ENCODE measurements at places on chromosomes 5 and 9.

- DNase-seq = no peak
Measured at GRCh38 chr5:154923441-154924430, 14.3 kb downstream of the GEMIN5 start.

DNA sequence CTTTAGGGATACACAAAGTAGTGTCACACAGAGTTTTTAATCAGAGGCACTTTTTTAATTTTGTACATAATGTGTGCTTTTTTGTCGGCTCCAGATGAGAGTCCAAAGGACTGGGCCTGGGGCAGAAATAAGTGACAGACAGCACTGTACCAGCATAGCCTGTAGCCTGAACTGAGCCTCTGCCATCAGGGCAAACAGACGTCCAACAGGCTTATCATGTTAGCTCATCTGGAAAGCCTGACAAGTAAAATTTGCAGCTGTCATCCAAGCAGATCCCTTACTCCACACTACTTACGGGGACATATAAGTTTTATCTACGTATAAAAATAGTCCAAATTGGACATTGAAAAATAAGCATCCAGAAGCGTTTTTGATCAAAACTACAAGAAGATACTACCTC is 233.1 kb upstream of the GAS1 start:
- DNase-seq = no peak

DNA sequence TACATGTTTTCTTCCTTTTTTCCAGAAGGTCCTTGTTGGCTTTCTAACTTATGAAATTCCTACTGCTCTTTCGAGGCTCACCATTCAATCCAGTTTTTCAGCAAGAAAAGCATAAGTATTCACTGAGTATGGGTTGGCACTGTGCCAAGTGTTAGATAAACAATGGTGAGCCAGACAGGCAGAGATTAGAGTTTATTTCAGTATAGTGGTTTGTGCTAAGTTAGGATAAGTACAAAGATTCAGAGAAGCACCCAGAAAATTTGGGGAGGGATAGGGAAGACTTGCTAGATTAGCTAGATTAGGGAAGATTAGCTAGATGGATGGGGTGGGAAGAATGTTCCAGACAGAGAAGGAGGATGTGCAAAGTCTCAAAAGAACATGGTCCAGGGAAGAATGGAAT is 122.9 kb downstream of the OXCT1 start:
- no peak for DNase-seq

- DNase-seq = no peak
Measured at GRCh38 chr9:78023003-78023741, 8.4 kb downstream of the GNAQ start.

DNA sequence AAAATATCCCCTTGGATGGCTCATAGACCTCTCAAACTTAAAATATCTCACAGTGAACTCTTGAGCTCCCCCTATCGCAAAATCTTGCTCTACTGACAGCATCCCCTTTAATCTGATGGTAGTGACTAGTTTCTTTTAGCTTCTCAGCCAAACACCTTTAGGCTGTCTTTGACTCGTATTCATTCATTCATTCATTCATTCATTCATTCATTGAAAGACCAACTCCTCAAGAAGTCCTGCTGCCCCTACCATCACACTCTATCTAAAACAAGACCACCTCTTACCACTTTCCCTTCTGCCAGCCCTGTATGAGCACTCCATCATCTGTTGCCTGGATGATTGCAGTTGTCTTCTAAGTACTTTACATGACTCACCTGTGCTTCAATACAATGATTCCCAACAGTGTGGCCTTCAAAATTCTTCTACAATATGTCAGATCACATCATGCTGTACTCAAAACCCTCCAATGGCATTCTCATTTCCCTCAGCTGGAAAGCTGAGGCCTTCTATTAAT is 46.8 kb downstream of the ITGA2 start:
- DNase-seq = no peak

- DNase-seq = no peak
Measured at GRCh38 chr5:172412724-172413286, 41.5 kb downstream of the SH3PXD2B start.

DNA sequence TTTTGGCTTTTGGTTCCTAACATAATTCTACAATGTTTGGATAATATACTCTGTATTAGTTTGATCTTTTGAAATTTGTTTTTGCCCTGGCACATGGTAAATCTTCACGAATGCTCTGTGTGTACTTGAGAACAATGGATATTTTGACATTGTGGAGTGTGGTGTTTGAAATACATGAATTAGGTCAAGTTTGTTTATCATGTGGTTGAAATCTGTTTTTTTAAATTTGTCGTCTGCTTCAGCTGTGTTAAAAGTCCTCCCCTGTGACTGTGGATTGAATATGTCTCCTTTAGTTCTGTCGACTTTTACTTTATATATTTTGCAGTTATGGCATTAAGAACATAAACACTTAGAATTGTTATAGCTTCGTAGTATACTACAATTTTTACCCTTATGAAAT is 60.3 kb downstream of the DUSP1 start:
- DNase-seq = no peak

DNA sequence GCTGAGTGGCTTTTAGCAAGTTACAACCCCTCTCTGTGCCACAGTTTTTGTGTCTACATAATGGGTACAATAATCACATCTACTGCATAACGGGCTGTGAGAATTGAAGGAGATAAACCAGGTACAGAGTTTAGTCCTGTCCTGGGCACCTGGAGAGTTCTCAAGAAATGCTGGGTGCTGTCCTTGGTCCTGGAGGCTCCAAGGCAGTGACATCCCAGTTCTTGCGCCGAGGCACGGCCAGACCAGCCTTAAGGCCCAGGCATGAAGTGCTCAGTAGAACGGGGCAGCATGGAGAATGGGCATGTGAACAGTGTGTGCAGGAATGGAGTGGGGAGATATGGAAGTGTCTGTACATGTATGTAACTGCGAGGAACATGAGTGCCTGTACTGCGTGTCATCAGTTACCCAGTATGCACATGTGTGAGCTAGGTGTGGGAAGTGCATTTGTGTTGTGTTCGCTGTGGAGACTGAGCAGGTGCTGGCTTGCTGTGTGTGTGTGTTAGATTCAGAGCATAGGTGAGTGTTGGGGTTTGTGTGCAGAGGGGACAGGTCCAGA is 6.3 kb upstream of the UNC5A start:
- DNase-seq = no peak

DNA sequence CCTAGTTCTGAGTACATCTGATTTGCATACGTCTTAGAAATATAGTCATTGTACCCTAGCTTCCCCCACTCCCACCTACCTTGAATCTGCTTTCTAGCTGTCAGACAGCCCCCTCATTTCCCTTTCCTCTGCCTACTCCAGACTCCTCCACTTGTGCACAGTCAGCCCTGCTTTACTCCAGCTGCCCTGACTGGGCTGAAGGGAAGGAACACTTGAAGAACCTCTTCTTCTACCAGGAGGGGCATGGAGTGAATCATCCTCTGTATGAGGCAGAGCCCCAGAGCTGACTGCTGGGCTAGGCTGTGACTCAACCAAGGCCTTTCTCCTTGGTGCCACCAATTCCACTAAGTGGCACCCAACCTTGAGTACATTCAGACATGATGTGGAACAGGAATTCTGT is 18.1 kb upstream of the ZFR start:
- DNase-seq = peak; percentile 32

- DNase-seq = no peak
Measured at GRCh38 chr5:949275-949543, 56.5 kb downstream of the TRIP13 start.

GRCh38 chr9:100286257-100286656 is 66.5 kb downstream of the TEX10 start:
- DNase-seq = no peak

GRCh38 chr9:103804077-103804735 is 289.9 kb upstream of the SMC2 start:
- DNase-seq = no peak

DNA sequence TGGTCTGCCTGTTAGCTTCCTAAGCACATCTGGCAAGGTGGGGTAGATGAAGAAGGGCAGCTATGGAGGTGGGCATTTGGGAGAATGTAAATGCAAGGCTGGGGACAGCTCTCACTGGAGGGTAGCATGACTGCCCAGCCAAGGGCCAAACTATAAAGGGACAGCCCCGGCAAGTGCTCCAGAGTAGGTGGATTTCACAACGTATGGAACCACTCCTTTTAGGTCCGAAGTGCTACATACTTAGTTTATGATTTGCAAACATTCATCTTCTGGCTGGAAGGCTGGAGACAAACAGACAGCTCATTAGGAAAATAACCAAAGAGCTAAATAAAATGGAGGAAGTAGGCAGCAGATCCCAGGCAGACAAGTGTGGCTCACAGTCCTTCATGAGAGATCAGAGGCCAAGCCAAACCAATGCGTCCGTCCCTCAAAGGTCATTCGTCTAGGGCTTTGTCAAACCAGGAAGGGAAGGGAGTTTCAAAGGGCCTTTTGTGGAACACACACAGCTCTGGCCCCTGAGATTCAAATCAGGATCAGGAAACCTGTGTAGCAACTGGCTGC is 42.5 kb upstream of the GLRX start:
- DNase-seq = no peak

DNA sequence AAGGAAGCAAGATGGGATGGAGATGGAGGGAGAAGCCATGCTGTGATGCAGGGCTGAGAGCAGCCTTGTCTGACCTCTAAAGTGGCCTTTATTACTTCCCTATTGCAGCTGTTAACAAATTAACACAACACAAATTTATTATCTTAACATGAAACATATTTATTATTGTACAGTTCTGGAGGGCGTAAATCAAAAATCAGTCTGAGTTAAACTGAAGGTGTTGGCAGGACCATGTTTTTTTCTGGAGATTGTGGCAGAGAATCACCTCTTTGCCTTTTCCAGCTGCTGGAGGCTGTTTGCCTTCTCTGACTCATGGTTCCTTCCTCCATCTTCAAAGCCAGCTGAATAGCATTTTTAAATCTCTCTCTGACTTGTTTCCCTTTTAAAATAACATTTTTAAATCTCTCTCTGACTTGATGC is 7.2 kb upstream of the MCC start:
- DNase-seq = no peak

DNA sequence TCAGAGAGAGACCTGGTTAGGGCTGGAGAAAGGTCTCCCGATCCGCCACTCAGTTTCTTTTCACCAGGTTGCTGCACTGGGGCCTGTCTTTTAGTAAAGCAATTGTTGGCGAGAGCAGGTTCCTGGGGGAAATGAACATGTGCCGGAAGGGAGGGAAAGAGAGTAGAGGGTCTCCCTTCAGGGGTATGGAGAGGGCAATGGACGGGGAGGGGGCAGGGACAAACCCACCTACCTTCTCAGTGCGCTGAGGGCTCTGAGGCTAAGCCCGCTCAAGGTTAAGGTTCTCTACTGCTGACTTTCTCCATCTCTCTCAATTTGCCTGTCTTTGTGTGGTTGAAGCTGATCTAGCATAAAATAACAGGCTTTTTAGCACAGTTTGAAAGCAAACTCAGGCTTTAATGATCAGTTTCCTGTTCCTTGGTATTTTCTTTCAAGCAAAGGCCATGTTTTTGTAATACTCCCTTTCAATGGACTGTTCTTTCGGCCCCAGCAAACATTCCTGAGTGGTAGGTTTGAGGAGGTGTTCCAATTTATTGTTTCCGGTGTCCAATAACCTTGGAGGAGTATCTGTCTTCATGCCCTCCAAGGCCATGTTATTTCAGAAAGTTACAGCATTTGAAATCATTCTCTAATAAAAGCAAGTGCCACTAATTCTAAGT is 25.5 kb upstream of the TRAF1 start:
- no peak for DNase-seq

GRCh38 chr5:112752335-112752734 is 14.7 kb downstream of the APC start:
- DNase-seq = no peak

DNA sequence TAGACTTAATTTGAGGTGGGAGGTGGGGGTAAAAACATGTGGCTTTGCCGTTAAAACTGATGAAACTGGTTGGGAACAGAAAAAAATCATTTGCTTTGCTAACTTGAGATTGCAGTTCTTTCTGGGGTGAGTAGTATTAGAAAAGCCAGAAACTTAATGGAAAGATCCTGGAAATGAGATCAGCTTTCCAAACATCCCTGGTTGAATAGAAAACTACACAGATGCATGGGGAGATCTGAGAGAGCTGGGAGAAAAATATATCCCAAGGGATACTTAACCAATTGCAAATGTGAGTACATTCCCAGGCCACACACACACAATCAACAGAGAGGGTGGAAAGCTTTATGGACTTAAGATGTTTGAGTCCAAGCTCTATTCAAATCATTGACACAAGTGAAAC is 222.3 kb downstream of the YTHDC2 start:
- DNase-seq = no peak

DNA sequence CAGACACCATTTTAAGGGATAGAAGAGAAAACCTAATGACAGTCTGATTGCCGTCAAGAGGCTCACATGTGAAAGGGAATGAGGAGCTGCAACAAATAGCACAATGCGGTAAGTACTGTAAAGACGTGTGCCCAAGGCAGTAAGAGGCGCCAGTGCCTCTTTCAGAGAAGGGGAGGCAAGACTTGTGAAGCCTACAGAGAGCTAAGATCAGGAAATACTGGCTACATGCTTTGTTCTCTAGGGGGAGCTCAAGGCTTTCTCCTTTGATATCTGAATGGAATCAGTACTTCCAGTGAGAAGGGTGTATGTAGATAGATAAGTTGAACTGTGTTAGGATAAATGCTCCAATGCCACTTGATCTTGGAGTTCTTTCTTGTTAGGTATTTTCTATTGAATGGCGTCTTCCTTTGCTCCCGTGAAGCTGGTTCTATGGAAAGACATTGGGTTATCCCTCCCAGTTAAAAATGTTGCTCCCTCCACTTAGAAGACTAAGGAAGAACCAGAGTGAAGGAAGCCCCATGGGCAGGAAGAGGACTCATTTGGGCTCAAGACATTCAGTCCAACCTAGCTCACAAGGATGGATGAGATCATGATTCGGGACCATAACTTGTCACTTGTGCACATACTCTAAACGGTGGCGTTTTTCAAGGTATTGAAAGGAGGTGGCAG is 23.5 kb upstream of the ALDOB start:
- no peak for DNase-seq

- no peak for DNase-seq
Measured at GRCh38 chr9:38641985-38642864, 21.8 kb upstream of the ANKRD18A start.

DNA sequence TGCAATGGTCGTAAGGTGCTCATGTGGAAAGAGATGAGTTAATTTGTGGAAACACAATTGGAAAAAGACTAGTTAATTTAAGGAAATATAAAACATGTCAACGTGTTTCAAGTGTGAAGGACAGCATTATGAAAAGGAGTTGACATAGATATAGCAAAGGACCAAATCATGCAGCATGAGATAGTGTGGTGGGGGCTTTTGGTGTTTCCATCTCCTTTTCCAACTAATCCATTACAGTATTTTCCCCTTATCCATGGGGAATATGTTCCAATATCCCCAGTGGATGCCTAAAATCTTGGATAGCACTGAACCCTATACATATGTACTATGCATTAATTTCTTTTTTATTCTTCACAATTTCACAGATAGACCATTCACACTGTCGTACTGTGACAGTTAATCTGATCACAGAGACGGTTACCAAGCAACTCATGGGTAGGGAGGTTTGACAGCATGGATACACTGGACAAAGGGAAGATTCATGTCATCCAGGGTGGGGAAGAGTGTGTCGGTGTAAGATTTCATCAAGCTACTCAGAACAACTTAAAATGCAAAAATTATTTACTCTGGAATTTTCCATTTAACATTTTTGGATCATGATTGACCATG is 238.6 kb downstream of the CDH12 start:
- DNase-seq = no peak

GRCh38 chr9:1057910-1058309 is 7.8 kb downstream of the DMRT2 start:
- no peak for DNase-seq
